ENCODE measurements at places on chromosomes 6 and 20.

DNA sequence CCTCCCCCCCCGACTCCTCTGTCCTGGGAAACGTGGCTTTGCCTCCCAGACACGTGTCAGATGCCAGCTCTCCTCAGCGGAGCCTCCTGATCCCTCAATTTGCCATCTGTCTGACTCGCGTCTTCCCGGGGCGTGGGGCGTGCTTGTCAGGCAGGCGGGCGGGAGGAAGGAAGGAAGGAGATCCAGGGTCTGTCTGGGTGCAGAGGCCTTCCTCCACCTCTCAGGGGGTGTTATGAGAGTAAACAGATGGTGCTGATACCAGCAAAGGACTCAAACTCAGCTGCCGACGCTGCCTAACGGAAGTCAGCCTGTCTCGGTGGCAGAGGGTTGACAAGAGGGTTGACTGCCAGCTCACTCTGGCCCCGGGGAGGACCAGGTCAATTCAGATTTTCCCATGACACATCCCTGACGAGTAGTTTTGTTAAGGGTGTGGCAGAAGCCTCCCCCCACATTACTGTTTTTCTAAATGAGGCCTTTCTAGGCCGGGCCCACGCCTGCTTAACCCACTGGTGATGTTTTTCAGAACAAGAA, 17.0 kb downstream of the UQCC2 start:
- DNase-seq = peak; percentile 84

DNA sequence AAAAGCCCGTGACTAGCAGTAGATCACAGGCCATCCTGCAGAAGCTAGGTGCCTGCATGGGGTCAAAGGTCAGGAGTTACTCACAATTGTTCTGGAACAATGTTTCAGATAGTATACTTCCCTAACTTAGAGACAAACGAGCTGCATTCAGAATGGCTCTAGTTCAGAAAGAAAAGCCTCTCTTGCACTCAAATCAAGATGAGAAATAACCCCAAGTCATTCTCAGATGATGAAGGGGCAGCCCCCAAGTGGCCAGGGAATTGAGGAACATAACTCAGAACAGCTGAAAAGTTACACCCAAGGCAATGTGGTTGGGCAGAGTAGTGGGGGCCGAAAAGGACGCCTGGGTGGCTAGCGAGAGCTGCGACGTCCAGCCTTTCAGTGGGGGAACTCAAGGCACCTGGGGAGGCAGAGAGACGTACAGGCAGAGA, 27.8 kb downstream of the FYN start:
- DNase-seq = no peak

DNA sequence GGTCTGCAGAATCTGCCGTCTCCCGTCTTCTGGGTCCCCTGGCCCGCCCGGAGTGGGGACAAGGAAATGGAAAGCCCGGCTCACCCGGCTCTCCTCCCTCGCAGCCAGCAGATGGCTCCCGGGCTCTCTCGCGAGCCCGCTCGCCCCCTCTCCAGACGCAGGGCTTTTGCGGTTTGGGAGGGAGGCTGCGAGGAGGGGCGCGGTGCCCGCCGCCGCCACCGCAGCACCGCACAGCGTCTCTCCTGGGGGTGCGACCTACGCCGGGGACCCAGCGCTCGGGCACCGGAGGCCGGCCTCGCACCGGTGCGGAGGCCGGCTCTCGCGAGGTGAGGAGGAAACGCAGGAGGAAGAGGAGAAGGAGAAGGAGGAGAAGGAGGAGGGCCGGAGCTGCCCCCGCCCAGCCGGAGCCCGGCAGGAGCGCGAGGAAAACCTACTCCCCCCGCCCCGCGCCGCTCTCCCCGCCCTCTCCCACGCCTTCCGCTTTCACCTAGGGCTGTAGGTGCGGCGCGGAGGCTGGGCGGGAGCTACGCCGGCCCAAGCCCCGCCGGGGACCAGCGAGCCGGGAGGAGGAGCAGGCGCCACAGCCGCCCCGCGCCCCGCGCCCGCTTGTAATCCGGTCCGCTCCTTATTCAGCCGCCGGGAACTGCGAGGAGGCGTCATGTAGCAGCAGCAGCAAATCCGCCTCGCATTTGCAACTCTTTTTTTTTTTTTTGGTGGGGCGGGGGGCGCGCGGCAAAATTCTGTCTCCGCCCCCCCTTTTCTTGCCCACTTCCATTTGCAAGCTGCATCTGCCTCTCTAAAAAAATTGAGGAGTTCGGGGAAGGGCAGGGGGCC, at the start of gene CARMIL1:
CARMIL1 (plus strand) TSS at position 461 of the 834 bp plus-strand sequence. CDS start 422 bp downstream, outside the sequence.
- peak; percentile 90 for DNase-seq

DNA sequence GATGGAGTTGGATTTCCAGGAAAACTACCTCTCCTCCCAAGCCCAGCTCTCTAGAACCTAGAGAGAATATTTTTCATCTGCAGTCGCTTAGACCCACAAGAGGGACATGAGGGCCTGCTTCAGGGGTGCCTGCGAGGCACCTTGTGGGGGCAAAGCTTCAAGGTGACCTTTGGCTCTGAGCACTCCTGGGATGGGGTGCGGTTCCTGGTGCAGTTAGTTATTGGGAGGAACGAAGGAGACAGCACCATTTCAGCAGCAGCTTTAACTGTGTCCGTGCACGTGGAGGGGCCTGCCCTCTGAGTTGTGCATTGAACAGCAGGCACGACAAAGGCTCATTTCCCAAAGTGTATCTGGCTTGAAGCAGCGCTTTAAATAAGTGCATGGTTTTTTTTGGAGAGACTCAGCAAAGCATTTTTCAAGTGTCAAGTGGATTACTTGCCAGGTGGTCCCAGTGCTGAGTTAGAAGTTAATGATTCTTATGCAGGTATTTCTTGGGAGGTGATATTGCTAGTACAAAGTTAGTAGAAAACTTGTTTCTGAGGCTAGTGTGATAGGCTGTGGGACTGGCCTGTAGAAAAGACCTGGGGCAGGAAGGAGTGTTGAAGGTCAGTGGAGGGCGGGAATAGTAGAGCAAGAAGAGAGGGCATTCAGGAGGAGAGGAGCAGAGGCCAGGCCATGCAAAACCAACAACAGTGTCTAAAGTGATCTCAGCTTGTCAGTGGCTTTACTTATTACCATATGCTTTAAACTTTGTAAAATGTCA, 3.8 kb downstream of the IGF2R start:
- DNase-seq = no peak

DNA sequence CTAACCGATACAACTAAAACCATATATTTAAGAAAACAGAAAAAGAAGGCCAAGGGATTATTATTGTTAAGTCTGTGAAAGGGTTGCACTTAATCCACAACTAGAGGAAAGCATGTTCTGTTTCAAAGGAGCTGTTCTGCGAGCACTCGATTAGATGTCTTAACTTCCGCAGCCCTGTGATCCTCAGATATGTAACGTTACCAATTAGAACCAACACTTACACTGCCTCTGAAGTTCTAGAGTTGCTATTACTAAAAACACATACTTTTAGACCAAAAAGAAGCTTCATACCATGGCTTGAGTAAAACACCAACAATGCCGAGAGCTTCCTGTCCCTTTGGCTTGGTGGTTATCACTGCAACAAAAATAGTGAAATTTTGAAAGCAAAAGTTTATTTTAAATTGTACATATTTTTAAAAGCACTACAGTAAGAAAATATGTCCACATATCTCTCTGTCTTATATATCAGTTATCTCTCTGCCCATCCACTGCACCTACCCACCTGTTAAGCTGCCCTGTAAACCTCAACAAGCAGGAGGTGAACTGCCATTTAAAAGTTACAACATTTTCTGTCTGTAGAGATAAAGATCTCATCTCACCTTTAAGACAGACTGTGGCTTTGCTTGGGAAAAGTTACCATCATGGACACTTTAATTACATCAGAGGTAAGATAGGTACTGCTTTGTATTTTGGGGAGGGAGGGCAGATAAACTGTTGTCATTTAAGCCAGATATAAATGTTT, 7.1 kb upstream of the DUSP22 start:
- DNase-seq = no peak

GRCh38 chr6:2020909-2021308, 224.5 kb downstream of the GMDS start:
- DNase-seq = peak; percentile 42

DNA sequence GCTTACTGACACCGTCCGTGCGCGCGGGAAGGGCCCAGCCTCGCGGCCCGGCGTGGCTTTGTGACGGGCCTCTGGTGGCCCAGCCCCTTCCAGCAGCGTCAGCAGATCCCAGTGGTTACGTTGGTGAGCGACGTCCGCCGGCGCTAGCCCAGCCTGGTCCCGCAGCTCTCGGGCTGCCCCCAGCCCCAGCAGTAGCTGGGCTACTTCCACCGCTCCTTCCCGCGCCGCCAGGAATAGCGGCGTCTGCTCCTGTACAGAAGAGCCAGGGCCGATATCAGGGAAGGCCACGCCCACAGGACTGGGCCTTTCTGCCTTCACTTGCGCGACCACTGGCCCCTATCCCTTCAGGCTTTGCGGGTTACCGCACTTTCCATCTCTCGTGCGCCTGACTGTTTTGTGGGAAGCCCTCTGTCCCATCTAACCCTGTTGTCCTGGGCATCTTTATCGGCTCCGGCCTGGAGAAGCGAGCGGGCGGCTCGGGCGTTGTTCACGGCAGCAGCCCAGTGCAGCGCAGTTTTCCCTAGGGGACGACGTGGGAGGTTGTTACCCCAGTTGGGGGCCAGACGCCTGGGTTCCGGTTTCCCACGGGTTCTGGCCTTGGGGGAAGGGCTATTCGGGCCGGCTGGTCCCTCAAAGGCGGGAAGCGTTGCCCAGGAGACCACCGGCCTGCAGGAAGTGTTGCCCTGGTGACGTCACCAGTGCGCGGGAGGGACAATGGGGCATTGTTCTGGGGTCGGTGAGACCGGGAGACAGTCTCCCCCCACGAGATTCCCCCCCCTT, 3.6 kb upstream of the GPSM3 start:
- DNase-seq = peak; percentile 78
